ENCODE measurements at places on chromosomes 7 and 10.

- DNase-seq: no peak
Observed at GRCh38 chr7:77825131-77825530, 26.6 kb downstream of the PHTF2 start.

DNA sequence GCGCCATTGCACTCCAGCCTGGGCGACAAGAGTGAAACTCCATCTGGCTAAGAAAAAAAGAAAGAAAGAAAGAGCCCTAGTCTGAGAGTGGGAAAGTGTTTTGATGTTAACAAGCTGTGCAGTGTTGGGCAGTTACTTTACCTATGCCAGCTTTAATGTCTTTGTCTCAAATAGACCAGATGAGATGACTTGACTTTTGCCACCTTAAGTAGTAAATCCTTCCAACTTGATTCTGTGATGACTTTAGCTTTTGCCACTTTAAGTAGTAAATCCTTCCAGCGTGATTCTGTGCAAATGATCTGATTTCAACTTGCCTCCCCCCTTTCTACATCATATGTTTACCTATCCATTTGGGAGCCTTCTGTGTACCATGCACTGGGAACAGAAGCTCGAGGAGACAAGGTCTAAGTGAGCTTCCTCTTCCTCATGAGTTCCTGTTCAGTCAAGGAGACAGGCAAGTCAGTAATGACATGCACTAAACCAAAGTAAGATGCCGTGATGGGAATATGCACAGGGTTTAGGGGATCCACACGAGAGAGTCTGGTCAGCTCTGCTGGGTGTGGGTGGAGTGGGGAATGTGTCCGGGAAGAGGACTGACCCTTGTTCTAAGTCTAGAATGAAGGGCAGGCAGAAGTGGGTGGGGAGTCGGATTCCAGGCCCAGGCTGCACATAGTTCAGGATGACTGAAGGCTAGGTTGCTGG, 17.2 kb downstream of the INPP5F start:
- DNase-seq: no peak

- no peak for DNase-seq
Observed at GRCh38 chr10:25786161-25786560, 147.9 kb upstream of the MYO3A start.

DNA sequence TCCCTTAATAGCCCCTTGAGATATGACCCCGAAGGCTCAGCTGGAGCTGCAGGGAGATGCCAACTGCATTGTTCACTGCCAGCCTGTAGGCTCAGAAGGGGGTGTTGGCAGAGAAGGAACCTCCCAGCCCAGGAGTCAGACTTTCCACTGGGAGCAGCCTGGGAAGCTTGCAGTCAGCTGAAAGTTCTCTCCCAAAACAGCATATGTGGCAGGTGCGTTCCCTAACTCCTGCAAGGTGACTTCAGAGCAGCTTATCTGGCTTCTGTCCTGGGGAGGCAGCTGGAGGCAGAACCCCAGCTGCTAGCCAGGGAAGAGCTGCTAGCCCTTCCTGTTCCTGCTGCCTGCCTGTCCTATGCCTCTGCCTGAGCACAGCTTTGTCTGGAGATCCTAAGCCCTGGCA, 8.1 kb downstream of the SFTPA2 start:
- no peak for DNase-seq

- DNase-seq: no peak
Observed at GRCh38 chr10:70137927-70138883, 5.6 kb upstream of the AIFM2 start.

DNA sequence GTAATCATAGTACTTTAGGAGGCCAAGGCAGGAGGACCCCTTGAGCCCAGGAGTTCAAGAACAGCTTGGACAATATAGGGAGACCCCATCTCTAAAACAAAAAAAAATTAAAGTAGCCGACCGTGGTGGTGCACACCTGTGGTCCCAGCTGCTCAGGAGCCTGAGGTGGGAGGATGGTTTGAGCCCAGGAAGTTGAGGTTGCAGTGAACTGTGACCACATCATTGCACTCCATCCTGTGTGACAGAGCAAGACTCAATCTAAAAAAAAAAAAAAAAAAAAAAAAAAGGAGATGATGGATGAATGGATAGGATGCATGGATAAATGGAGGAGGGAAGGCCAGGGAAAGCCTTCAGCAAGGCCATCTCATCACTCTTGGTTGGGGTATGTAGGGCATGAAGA, 33.4 kb upstream of the BMPR1A start:
- no peak for DNase-seq

GRCh38 chr10:60304829-60305379, 84.8 kb downstream of the ANK3 start:
- DNase-seq: no peak

GRCh38 chr10:48708144-48708543, 23.5 kb downstream of the WDFY4 start:
- no peak for DNase-seq

- DNase-seq: no peak
Observed at GRCh38 chr7:116434820-116435341, 64.7 kb upstream of the CAV2 start.

Measured in GM20000 (cell line).